Lower lobe of right lung (tissue), 2 donors: ENCODE measurements at places on chromosomes 3 and 15. TPM values are rescaled to one million over a fixed set of nuclear protein-coding genes. Genes with fewer than 3 reads are reported as not detected.

DNA sequence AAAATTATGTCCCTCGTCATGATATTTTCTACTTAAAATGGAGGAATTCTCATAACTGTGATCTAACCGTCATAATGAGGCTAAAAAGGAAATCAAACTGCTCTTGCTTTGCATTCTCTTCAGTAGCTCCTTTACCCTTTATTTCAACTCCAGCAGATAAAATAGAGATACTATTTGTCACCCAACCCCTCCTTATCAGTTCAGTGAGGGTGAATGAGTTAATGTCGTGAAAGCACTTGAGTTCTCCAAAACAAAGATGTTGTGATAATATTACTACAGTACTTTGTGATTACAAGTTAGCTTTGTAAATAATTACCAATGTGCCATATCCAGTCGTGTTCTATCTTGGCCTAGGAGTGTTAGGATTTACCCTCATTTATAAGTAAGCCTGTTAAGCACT is 63.4 kb upstream of the ANKRD28 start:
- no peaks in the 10 kb centered on the region for H3K27me3 ChIP-seq
- no peaks in the 10 kb centered on the region for H3K36me3 ChIP-seq
- H3K4me3 ChIP-seq: no peak overlapping the region
- DNase-seq: no peak
- peaks cover 12% of the 10 kb centered on the region for H3K4me1 ChIP-seq

GRCh38 chr3:420584-420983 is 224.0 kb downstream of the CHL1 start:
- H3K27me3 ChIP-seq: no peaks in the 10 kb centered on the region
- H3K27ac ChIP-seq: no peak overlapping the region
- no peak for DNase-seq
- H3K4me3 ChIP-seq: no peak overlapping the region
- H3K36me3 ChIP-seq: no peaks in the 10 kb centered on the region

DNA sequence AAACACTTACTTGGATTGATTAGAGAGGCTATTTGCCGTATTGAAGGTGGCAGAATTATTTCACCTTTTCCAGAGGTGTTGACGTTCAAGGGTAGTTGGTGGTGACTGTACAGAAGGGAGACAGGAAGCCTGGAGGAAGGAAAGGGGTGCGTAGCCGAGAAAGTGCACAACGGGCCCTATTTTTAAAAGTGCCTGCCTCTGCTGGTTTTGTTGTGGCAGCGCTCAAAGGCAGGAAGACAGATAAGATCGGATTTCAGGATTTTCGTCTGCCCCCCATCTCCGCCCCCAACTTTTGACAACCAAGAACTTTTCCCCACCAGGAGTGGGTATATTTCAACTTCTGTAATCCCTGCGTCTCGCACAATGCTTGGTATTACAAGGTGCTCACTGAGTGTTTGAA is 38.5 kb downstream of the SMAD3 start:
- no peaks in the 10 kb centered on the region for H3K27me3 ChIP-seq
- no peak overlapping the region for H3K27ac ChIP-seq

DNA sequence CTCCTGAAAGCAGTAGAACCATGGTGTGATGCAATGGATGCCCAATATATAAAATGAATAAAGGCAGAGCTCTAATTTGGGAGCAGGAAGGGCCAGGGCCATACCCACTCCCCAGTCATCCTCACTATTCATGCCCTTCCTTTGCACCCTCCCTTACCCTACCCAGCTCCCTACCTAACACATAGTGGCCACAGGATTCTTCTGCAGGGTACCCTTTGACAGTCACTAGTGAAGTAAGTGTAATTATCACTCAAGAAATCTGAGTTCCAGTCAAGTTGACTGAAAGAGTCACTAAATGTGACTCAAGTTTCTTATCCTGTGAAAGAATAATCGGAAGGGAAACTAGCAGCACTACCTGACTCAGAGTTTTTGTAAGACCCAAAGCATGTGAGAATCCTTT is 69.2 kb downstream of the RASA2 start:
- H3K4me3 ChIP-seq: no peak overlapping the region
- H3K27ac ChIP-seq: no peak overlapping the region
- H3K27me3 ChIP-seq: no peaks in the 10 kb centered on the region
- no peak for DNase-seq

- no peak for DNase-seq
- no peaks in the 10 kb centered on the region for H3K27me3 ChIP-seq
- no peaks in the 10 kb centered on the region for H3K36me3 ChIP-seq
- H3K4me3 ChIP-seq: no peak overlapping the region
- no peaks in the 10 kb centered on the region for H3K4me1 ChIP-seq
- H3K27ac ChIP-seq: no peak overlapping the region
Observed at GRCh38 chr3:160088492-160089137, 100.0 kb downstream of the IL12A start.

- H3K4me3 ChIP-seq: no peak overlapping the region
- no peaks in the 10 kb centered on the region for H3K27me3 ChIP-seq
- no peak for DNase-seq
- H3K4me1 ChIP-seq: no peaks in the 10 kb centered on the region
- no peaks in the 10 kb centered on the region for H3K36me3 ChIP-seq
- no peak overlapping the region for H3K27ac ChIP-seq
Observed at GRCh38 chr3:14507305-14507741, 32.8 kb downstream of the GRIP2 start.

DNA sequence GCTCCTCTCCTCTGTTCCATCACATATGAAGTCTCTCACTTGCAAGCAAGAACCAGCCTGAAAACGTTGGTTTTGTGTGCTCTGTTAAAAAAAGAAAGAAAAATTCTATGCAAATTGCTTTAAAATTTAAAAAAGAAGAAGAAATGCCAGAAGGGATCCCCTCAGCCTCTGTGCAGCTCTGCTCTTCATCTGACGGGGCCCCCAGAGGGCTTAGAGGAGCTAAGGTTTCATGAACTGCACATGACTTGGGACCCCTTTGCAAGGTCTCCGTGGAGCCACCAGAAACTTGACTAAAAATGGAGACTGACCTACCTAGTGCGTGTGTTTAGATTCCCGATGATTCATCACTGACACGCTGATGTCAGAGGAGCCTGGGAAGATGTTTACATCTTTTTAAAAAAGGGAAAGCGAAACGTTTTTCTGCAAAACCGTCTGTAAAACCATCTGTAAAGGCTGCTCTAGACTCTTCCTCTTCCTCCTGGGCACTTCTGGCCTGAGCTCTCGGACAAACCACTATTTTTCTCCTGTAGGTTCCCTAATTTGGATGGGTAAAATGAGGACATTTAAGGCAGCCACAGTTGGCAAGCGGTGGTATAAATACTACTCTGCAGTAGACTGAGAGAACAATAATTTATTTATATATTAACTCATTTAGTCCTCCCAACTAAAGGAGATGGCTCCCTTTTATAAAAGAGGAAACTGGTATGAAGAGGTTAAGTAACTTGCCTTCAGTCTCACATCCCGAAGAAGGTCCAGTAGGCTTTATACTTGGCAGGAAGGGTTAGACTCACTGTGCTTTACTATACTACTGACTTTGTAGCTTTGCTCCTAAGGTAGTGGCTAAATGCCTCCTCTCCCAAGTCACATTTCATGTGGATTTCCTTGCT is 67.2 kb upstream of the POLG start:
- no peaks in the 10 kb centered on the region for H3K36me3 ChIP-seq
- H3K27ac ChIP-seq: no peak overlapping the region
- no peak overlapping the region for H3K4me3 ChIP-seq
- no peak for DNase-seq
- peaks cover 97% of the 10 kb centered on the region for H3K27me3 ChIP-seq

DNA sequence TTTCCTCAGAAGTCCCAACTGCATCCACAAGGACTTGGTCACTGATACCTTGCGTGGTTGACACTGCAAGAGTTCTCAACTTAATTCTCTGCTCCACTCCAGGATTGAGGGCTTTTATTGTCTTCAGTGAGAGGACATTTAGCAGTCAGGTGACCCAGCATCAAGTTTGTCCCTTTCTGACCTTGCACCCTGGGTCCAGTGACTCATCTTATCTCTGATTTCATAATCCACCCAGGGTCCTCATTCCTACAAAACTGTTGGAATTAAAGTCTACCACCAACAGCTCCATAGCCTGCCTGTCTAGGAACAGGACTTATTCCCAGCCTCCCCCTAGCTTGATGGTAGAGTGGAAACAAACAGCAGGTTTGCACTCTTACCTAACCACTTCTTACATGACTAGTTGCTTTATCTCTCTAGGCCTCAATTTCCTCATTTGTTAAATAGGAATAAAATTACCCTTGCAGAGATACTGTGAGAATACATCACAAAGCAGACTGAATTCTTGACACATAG is 151.3 kb upstream of the LPP start:
- H3K4me3 ChIP-seq: no peak overlapping the region
- H3K27me3 ChIP-seq: no peaks in the 10 kb centered on the region
- no peaks in the 10 kb centered on the region for H3K36me3 ChIP-seq

DNA sequence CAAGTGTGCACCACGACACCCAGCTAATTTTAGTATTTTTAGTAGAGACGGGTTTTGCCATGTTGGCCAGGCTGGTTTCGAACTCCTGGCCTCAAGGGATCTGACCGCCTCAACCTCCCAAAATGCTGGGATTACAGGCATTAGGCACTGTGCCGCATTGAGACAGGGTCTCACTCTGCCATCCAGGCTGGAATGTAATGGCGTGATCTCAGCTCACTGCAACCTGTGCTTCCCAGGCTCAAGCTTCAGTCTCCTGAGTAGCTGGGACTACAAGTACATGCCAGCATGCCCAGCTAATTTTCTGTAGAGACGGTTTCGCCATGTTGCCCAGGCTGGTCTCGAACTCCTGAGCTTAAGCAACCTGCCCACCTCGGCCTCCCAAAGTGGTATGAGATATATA is 51.6 kb downstream of the ACAD9 start:
- H3K27me3 ChIP-seq: no peaks in the 10 kb centered on the region
- no peak overlapping the region for H3K4me3 ChIP-seq
- H3K4me1 ChIP-seq: no peaks in the 10 kb centered on the region
- H3K36me3 ChIP-seq: no peaks in the 10 kb centered on the region
- no peak overlapping the region for H3K27ac ChIP-seq

DNA sequence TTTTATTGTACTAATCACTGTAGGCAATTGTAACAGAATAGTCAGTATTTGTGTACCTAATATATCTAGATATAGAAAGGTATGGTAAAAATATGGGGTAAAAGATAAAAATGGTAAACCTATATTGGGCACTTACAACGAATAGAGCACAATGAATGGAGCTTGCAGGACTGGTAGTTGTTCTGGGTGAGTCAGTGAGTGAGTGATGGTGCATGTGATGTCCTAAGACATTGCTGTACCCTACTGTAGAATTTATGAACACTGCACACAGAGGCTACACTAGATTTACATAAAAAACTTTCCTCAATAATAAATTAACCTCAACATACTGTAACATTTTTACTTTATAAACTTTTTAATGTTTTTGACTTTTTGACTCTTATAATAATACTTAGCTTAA is 274.3 kb upstream of the PPP2R3A start:
- no peaks in the 10 kb centered on the region for H3K36me3 ChIP-seq
- no peaks in the 10 kb centered on the region for H3K4me1 ChIP-seq
- H3K27ac ChIP-seq: no peak overlapping the region
- no peaks in the 10 kb centered on the region for H3K27me3 ChIP-seq
- no peak overlapping the region for H3K4me3 ChIP-seq

GRCh38 chr15:77002954-77003912 is 8.3 kb downstream of the PSTPIP1 start:
- H3K4me3 ChIP-seq: no peak overlapping the region
- H3K4me1 ChIP-seq: peaks cover 30% of the 10 kb centered on the region
- DNase-seq: peak; percentile 86
- peak overlapping the region; percentile 36 for H3K27ac ChIP-seq
- H3K27me3 ChIP-seq: no peaks in the 10 kb centered on the region
- H3K36me3 ChIP-seq: no peaks in the 10 kb centered on the region

DNA sequence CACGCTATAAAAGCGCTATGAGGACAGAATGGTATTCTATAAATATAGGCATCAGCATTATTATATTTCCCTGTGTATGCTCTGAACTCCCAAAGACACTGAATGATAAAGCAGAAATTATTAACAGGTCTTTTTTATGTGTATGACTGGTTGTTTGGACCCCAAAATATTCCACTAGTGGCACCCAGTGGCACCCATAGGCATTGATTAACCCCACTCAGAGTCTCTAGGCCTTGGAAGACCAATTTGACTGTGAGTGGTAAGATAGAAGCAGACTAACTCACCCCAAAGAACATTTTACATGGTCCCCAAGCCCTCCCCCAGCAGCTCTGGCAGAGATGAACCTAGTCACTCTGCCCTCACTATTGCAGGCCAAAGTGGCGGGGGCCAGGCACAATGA is 45.4 kb upstream of the UBE2E1 start:
- no peaks in the 10 kb centered on the region for H3K36me3 ChIP-seq
- H3K4me3 ChIP-seq: no peak overlapping the region
- H3K27ac ChIP-seq: no peak overlapping the region
- no peaks in the 10 kb centered on the region for H3K27me3 ChIP-seq

DNA sequence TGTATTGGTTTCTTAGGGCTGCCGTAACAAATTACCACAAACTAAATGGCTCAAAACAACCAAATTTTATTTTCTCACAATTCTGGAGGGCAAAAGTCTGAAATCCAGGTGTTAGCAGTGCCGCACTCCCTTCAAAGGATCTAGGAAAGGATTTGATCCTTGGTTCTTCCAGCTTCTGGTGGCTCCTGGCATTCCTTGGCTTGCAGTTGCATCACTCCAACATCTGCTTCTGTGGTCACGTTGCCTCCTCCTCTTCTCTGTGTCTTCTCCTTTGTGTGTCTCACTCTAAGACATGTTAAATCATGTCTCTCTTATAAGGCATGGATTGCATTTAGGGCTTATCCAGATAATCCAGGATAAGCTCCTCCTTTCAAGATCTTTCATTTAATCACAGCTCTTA is 262.2 kb downstream of the MEX3B start:
- no peak overlapping the region for H3K27ac ChIP-seq
- no peaks in the 10 kb centered on the region for H3K27me3 ChIP-seq
- no peaks in the 10 kb centered on the region for H3K4me1 ChIP-seq
- H3K36me3 ChIP-seq: no peaks in the 10 kb centered on the region
- no peak overlapping the region for H3K4me3 ChIP-seq
- DNase-seq: no peak

DNA sequence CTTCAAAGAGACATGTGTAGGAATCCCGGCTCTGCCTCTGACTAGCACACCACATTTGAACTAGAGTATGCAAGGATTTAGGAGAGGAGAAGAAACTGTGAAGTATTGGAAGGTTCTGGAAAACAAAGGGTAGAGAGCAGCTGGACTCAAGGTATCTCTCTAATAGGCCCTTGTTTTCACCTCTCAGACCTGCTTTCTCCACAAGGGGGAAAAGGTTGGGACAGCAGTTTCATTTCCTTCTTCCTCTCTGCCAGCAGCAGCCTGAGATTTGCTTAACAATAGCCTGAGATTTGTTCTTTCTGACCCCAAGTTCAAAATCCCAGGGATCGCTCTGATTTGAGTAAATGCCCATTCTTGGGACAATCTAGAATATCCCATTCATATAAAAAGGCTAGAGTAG is 430.6 kb upstream of the MCTP2 start:
- H3K27me3 ChIP-seq: no peaks in the 10 kb centered on the region
- no peak for DNase-seq
- no peaks in the 10 kb centered on the region for H3K4me1 ChIP-seq
- H3K4me3 ChIP-seq: no peak overlapping the region

Gene TMEM207
- total RNA-seq: not detected

Gene SELENOK
- total RNA-seq: 38.7 TPM

Gene RASGRP1
- total RNA-seq: 2.3 TPM

Gene PPM1L
- 14.9 TPM for total RNA-seq

Gene CCDC54
- total RNA-seq: not detected

Gene TNFAIP8L3
- 10.4 TPM for total RNA-seq

Gene C3orf49
- not detected for total RNA-seq

Gene DUOXA2
- not detected for total RNA-seq
